ENCODE measurements at places on chromosomes 2 and 18.

- DNase-seq: no peak
Observed at GRCh38 chr18:62660691-62661090, 54.6 kb upstream of the PHLPP1 start.

DNA sequence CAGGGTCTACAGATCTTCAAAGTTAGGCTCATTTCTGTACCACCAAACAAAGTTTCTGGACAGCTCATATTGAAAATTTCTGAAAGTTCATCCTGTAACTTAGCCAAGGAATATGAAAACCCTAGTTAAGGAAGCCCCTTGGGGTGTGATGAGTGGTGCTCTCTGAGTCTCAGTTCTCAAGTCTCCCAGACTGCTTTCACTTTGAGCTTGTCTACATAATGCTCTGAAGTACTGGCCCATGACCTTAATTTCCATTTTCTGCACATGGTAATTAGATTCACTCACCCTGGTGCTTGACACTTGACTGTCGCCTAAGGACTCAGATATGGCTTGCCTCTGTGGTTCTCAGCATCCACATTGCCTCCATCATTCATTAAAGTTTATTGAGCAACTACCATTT lies 51.7 kb upstream of the SATB2 start:
- DNase-seq: no peak

GRCh38 chr2:19073522-19073921 lies 284.9 kb downstream of the OSR1 start:
- DNase-seq: no peak

- DNase-seq: no peak
Observed at GRCh38 chr2:75616933-75617332, 29.6 kb upstream of the MRPL19 start.

DNA sequence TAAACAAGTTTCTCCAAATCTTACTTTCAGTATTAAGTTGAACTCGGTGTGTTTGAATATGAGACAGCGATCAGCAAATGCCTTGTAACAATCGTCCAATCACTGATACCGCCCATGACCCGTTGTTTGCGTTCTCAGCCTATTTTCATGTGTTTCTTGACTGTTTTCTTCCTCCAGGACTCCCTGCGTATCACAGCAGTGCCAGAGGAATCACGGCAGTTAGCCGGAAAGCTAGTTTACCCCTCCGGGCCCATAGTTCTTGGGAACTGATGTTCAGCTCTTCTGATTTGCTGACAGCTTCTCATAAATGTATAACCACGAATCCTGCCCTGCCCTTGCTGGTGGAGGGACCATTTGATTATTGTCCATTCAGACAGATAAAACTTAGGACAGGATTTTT lies 42.2 kb upstream of the TPO start:
- no peak for DNase-seq
